ENCODE measurements at places on chromosomes 16 and 17.

DNA sequence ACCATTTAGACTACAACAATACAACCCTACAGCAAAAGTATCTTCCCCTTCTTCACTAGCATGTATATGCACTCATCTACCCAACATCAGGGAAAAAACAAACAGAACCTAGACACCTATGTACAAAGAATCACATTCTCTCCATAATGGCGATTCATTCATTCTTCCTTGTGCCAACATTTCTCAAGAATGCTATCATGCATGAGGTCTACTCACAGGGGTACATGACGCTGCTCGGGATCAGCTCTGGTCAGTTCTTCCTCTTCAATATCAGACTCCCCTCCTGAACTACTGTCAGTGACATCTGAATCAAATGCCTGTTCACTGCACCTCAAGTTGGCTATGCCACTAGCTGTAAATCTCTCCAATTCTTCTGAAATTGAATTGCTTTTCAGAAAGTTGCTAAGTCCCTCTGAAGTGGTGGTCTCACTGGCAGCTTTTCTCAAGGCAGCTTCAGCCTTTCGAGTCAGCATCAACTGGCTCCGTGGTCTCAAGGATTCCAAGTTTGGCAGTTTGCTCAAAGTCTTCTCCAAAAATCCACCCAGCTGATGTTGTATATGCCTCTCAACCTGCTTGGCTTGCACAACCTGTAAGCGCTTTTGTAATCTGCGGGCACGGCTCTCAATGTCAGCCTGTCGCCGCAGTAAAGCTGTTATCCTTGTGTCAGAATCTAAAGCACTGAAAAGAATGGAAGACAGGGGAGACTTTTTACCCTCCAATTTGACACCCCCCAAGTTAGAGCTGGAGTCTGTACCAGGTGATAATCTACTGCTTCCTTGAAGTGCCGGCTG lies 22.4 kb downstream of the KANSL1 start:
- DNase-seq = no peak

DNA sequence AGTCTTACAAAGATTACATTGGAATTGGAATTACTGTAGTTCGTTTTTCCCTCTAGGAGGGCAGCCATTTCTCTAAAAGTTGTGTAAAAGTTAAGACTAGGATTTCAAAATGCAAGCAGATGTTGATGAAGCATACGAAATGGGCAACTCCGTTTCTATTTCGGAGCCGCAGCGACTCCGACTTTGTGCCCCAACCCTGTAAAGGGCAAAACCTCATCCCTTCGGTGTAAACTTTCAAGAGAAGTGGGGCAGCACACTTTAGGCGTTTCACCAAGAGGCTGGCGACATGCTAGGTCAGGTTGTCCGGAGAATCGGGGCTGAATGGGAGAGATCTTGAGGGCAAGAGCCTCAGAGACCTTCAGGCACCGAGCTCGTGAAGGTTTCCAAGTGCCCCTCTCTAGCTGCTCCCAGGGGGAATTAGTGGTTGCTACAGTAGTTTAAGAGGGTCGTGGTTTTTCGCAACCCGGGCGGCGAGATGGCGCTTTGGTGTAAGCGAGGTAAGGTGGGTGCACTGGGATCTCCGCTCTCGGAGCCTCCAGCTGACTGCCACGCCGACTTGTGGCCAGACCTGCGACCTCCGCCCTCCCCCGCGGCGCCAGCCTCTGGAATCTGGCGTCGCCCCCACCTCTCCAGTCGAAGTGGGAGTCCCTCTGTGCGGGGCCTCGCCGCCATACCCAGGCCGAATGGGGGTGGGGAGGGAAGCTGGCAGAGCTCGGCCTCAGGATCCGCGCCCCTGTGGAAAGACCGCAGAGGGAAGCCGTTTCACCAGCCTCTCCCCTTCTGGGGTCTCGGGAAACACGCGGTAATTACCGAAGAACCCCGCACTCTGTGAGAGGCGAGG lies 1.0 kb upstream of the HEXIM2 start:
- peak; percentile 71 for DNase-seq

- DNase-seq = no peak
Measured at GRCh38 chr16:70526403-70526802, 2.8 kb downstream of the SF3B3 start.

- no peak for DNase-seq
Measured at GRCh38 chr16:745739-746138, 4.9 kb upstream of the CIAO3 start.

- no peak for DNase-seq
Measured at GRCh38 chr16:89485701-89486246, 4.6 kb downstream of the ANKRD11 start.

GRCh38 chr17:38751144-38751807 lies 1.3 kb upstream of the PSMB3 start:
- no peak for DNase-seq

DNA sequence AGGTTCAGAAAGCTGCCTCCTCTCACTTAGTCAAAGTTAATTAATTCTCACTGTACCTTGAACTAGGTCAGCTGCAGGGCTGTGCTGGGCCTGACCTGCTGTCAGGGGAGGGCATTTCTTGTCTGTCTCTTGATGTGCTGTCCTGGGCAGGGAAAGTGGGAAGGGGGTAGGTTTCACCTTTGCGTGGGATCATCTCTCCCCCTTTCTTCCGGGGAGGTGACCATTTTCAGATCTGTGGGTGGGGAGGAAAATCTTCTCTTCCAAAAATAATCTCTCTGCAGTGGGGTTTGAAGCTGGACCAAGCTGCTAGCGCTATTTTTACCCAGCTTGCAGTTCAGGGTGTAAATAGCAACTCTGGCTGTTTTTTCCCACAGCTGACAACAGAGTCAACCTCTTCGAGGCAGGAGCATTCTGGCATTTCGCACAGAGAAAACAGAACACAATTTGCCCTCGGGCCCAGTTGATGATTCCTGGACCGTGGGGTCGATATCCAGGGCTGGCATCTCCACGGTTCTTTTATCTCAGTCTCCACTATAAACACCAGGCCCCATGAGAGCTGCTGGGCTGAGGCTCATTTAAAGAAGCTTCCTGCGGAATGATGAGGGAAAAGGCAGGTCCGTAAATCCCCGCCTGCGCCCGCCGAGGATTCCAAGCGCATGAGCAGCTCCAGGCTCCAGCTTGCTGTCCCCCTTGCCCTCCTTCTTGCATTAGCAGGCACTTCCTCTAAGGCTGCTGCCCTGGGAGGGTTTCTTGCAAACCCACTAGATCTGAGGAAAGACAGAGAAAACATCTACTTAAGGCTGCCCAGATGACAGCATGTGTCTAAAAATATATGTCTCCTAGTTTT lies 93.9 kb downstream of the YPEL2 start:
- DNase-seq = no peak

DNA sequence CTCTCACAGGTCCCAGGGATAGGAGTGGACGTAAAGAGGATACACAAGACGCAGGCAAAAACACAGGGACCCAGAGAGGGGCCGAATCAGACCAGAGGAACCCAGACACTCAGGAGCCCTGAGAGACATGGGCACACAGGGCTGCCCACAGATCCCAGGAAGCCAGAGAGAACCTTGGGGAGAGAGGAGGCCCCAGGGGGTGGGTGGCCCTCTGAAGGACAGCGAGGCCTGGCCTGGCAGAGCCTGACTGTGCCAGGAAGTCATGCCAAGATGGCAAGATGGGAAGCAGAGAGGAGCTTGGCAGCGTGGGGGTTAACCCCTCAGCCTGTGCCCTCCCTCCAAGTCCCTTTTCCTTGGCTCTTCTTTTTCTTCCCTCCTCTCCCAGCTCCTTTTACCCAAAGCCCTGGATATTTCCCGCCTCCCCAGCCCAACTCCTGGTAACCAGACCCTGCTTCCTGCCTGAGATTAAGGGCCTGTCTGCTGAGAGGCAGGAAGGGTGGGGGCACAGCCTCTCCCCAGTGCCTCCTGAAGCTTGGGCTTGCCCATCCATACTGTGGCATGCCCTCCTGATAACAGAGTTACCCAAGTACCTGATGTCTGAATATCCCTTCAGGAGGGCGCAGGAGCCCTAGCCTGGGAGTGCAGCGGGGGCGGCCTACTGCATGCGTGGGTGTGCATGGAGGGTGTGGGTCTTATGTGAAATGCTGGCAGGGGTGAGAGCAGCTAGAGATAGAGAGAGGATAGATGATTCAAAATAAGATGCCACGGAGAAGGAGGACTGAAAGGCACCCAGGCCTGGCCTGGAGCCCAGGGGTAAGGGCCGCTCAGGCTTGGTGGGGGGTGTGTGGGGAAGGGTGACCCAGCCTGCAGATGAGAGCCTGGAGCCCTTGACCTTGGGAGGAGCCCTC lies 6.0 kb upstream of the TBX21 start:
- DNase-seq = no peak

All from CD4-positive, alpha-beta T cell treated with Interleukin-17A for 1 hour (primary cell).